ENCODE measurements at places on chromosomes 13 and 19.

GRCh38 chr13:102190930-102191329, 210.9 kb downstream of the FGF14 start:
- DNase-seq, result no peak

DNA sequence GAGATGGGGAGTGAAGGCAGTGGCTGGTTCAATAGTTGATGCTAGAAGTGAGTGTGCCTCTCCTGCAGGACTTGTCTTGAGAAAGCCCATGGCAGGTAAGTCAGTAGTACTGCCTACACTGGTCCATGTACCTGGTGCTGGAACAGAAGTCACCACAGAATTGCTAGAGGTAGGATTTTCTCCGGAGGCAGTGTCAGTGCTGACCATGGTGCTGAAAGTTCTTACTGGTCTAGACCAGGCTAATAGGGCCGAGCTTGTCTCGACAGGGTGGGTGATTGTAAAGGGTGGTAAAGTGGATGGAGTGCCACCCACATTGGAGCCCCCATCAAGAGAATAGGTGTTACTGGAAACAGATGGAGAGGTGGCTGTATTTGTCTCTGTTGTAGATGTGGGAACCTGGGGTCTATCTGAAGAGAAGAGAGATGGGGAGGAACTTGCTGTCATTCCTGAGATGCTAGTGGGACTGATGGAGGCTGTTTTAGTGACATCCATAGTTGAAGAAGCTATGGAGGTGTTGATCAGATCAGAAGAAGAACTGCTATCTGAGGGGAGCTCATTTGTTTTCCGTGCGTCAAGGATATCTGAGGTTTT, 36.6 kb downstream of the MUC16 start:
- DNase-seq, result no peak

DNA sequence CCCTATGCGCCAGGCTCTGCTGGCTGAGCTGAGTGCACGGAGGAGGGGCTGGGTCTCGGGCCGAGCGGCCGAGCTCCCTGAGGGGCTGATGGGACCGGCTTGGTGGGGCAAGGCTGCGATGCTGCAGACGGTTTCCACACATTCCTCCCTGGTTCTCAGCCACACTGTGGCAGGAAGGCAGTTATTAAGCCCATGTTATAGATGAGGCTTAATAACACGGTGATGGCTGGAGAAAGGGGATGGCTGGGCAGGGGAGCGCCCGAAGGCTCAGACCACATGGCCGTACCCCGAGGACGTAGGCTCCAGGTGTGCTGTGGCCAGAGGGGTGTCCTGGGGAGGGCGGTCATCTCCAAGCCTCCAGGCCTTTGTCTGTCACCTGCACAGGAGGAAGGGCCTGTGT, 58.6 kb downstream of the MCF2L start:
- no peak for DNase-seq

DNA sequence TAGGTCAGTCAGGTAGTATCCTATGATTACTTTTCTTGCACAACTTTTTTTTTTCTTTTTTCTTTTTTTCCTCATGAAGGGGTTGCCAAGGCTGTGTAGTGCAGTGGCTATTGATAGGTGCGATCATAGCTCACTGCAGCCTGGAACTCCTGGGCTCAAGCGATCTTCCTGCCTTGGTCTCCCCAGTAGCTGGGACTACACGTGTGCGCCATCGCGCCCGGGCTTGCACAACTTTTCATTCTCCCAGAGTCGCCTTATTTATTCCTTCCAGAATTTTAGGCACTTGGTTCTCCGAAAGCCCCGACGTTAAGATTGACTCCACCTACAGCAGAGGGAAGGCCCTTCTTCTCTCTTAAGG, 867 bp upstream of the ZNF613 start:
- no peak for DNase-seq

- DNase-seq, result no peak
These were observed 36.7 kb downstream of the DACH1 start for GRCh38 chr13:71830323-71830722.

DNA sequence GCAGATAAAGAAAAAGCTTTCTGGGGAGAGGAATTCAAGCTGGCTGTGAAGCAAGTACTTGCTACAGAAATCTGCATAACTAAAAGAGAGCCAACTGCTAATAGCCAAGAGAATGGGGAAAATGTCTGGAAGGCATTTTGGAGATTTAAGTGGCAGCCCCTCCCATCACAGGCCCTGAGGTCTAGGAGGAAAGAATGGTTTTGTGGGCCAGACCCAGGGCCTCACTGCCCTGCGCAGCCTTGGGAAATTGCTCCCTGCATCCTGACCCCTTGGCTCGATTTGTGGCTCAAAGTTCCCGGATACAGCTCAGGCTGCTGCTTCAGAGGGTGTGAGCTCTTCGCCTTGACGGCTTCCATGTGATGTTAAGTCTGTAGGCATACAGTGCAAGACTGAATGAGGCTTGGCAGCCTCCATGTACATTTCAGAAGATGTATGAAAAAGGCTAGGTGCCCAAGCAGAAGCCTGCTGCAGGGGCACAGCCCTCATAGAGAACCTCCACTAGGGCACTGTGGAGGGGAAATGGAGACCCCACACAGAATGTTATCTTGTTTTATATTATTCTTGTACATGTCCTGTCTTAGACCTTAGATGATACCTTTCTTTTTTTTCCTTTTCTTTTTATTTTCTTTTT, 34.4 kb downstream of the MZT1 start:
- DNase-seq, result no peak

- no peak for DNase-seq
These were observed 3.2 kb downstream of the IFNL1 start for GRCh38 chr19:39299404-39299803.

- DNase-seq, result no peak
These were observed 31.1 kb upstream of the ATP12A start for GRCh38 chr13:24648983-24649687.

GRCh38 chr19:3024870-3025548, 4.1 kb downstream of the TLE2 start:
- no peak for DNase-seq

GRCh38 chr19:35088131-35088913, 27.3 kb upstream of the FXYD3 start:
- DNase-seq, result peak; percentile 95

- DNase-seq, result no peak
These were observed 147.0 kb downstream of the DCT start for GRCh38 chr13:94332359-94333096.

DNA sequence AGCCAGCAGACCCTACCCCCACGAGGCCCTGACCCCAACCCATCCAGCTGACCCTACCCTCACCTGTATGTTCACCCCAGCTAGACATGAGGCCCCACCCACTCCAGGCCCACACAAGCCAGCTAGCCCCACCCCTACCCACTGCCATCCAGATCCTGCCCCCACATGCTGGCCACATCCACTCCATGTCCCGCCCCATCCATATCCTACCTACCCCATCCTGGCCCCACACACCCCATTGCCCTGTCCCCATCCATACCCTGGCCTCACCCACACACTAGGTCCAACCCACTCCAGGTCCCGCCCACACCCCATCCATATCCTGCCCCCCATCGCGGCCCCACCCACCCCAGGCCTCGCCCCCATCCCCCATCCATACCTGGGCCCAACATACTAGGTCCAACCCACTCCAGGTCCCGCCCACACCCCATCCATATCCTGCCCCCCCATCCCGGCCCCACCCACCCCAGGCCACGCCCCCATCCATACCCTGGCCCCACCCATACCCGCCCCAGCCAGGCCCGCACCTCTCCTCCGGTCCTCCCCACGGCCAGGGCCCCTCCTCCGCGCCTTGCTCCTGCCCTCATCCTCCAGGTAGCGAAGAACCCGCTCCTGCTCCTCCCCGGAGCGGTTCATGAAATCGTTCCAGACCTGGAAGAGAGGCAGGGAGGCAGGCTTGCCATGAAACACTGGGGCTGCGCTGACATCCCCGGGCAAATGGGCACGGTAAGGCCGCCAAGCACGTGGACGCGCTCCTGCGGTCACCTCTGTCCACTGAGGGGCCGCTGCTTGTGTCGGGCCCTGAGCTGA, 7.2 kb downstream of the RNU6-9 start:
- DNase-seq, result no peak

GRCh38 chr19:3108775-3109174, 14.6 kb downstream of the GNA11 start:
- DNase-seq, result peak; percentile 65
